ENCODE measurements at places on chromosomes 6 and 20.

DNA sequence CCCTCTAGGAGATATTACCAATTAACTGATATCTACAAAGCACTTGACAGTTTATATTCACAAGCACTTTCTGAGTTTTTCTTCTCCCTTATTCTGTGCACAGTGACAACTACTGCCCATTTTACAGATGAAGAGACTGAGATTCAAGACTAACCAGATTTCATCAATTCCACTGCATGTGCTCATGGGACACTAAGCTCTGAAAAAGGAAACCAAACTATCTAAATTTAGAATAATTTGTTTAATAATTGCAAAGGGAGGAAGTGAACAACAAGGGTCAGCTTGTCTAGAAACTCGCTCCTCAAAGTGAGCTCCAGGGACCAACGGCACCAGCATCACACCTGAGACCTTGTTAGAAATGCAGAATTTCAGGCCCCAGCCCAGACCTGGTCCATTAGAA lies 50.8 kb upstream of the MYLIP start:
- no peak for DNase-seq

DNA sequence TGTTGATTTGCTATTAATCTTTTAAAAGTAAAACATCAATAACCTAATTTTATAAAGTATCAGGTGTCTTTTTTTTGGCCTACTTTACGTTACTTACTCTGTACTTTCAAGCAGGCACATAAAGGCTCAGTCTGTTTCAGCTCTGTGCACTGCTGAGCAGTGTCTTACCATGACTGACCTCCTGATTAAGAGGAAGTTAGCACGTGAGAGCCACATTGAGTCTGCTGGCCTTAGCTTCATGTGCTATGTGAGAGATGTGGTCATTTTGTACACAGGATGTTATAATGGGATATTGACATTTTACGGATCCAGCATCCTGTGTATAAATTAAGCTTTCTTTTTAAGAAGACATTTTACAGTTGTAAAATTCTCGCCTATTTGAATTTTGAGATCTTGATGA lies 31.9 kb downstream of the ARID1B start:
- no peak for DNase-seq

GRCh38 chr20:48690888-48691287 lies 136.9 kb downstream of the PREX1 start:
- no peak for DNase-seq

DNA sequence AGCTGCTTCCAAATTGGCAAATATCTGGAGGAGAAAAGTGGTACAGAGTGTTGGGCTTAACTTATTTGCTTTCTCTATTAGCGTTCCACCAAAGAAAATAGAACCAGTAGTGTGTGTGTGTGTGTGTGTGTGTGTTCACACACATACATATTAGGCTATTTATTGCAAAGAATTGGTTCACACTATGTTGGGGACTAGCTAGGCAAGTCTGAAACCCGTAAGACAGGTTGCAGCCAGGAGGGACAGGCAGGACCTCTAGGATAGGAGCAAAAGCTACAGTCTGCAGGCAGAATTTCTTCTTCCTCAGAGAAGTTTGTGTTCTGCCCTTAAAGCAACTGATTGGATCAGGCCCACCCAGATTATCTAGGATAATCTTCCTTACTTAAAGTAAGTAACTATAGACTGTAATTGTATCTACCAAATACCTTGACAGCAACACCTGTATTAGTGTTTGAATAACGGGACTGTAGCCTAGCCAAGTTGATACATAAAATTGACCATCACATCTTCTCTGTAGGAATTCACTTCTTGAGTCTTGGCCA lies 12.8 kb downstream of the KCTD20 start:
- DNase-seq = no peak

DNA sequence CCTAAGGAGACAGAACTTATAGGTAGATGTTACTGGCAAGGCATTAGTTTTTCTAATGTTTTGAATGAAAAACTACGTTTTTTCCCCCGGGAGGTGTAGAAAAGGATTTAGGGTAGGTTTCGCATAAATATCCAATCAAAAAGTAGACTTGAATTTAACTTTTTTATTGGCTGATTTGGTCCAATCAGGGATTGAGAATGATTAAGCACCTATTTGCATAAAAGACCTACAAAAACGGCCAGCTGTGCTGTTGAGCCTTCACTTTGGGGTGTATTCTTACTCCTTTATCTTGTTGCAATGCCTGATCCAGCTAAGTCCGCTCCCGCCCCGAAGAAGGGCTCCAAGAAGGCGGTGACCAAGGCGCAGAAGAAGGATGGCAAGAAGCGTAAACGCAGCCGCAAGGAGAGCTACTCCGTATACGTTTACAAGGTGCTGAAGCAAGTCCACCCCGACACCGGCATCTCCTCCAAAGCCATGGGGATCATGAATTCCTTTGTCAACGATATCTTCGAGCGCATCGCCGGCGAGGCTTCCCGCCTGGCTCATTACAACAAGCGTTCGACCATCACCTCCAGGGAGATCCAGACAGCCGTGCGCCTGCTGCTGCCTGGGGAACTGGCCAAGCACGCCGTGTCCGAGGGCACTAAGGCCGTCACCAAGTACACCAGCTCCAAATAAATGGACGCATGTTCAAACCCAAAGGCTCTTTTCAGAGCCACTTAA lies 113.5 kb upstream of the BTN3A2 start:
- no peak for DNase-seq

GRCh38 chr6:122790028-122790422 lies 967 bp downstream of the SMPDL3A start:
- DNase-seq = no peak

- no peak for DNase-seq
Measured at GRCh38 chr20:33896509-33896908, 85.4 kb downstream of the CHMP4B start.

- no peak for DNase-seq
Measured at GRCh38 chr6:16718356-16718755, 42.9 kb downstream of the ATXN1 start.

DNA sequence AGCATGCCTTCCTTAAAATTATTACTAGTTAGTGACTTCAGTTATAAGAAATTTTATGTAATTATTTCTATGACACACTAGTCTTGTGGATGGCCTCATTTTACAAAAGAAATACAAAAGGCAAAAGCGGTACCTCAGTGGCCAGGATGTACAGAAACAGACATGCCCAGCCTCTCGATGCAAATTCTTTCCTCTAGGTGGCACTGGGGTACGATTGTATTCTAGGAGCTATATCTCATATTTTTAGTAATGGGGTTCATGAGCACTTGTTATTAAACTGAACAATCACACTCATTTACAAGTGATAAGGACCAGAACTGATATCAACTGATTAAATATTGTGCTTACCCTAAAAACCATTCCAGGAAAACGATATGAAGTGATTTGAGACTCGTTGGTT lies 59.8 kb downstream of the SOD2 start:
- DNase-seq = no peak

GRCh38 chr20:41173161-41173721 lies 35.9 kb downstream of the PLCG1 start:
- peak; percentile 56 for DNase-seq

GRCh38 chr20:55143601-55144000 lies 668.2 kb downstream of the DOK5 start:
- no peak for DNase-seq

GRCh38 chr6:105069821-105070445 lies 109.9 kb downstream of the POPDC3 start:
- DNase-seq = no peak

- no peak for DNase-seq
Measured at GRCh38 chr6:49087369-49087768, 375.7 kb downstream of the MMUT start.

DNA sequence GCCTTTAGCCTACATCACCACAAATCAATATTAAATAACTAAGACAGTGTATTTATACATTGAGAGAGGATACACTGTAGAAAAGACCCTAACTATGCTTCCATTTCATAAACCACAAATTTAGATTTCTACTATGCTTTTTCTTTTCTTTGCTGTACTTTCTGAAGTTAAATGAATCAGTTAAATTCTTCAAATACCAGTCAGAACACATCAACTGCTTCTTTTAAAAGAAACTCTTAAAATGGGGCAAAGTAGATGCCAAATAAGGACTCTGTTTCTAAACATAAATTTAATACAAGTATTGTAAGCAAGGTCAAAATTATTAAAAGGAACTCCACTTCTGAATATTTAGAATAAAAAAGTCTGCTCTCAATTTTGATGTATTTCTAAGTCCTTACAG lies 76.9 kb downstream of the GMDS start:
- no peak for DNase-seq

DNA sequence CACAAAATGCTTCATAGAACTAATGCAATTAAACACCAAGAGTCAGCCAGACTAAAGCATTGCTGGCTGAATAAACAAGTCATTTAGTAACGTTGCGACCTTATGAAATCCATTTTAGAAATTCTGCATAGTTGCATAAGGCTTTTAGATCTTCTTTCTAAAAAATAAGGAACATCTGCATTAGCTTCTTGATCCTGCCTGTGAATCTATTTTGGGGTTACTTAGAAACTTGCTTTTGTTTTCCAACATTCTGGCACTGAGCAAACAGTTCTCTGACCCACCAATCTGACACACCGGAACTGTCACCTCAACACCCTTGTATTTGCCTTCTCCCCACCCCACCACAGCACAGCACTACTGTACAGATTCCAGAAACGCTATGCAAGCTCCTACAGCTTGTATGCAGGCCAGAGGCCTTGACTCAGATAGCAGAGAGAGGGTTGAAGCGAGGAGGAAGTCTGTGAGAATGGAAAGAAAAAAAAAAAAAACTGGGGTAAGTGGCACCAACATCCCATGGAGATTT lies 55.0 kb downstream of the KIF13A start:
- no peak for DNase-seq

DNA sequence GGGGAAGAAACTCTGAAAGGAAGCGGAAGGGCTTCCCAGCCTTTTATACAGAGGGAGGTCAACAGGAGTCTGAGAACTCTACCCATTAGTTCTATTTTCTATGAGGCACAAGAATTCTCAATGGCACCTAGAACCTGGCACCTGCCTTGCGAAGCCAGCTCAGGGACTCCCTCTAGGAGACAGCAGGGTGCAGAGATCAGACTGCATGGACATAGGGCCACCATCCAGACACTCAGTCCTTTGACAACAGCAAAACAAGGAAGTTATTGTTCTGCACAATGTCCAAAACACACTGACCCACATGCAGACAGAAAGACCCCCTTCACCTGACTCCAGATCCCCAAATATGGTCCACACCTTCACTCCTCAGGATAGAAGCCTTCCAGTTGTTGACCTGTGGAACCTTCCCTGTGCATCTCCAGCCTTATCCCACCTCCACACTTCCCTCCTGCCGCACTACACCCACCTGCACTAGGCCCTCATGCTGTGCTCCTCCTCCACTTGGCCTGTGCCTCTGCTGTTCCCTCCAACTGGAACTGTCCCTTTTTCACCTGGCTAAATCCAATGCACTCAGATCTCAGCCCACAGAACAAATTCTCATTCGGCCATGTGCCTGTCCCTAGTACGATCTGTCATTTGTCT lies 27.8 kb downstream of the ACSS1 start:
- DNase-seq = no peak

DNA sequence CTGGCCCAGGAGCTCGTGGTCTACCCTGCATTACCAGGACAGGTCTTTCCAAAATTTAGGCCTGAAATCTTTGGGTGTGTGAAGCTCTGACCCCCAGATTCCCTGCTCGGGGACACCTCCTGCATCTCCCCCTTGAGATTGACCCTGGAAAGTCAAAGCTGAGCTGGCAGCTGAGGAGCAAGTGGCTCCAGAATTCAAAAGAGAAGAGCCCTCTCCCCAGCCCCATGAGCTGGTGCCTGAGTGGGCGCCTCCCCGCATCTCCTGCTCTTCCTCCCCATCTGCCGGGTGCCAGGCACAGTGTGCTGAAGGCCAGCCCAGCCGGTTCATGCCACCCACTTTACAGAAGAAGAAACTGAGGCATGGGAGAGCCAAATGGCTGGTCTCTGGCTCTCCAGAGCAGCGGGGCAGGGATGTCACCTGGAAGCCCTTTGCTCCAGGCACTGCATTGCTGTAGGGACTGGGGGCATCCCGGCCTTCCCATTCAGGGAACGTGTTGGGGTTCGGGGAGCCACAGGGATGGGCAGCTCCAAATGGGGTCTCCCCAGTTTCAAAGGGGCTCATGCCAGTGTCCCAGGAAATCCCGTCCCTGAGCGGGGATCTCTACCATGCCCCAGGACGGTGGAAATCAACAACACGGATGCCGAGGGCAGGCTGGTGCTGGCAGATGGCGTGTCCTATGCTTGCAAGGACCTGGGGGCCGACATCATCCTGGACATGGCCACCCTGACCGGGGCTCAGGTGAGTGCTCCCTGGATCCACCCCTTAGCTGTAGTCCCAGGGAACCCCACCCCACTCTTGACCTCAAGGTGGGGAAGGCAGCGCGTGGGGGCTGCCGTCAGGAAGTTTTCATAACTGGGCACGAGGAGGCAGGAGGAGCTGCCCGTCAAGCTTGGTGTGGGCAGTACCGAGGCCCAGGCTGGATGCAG lies 20.5 kb downstream of the NPEPL1 start:
- no peak for DNase-seq

DNA sequence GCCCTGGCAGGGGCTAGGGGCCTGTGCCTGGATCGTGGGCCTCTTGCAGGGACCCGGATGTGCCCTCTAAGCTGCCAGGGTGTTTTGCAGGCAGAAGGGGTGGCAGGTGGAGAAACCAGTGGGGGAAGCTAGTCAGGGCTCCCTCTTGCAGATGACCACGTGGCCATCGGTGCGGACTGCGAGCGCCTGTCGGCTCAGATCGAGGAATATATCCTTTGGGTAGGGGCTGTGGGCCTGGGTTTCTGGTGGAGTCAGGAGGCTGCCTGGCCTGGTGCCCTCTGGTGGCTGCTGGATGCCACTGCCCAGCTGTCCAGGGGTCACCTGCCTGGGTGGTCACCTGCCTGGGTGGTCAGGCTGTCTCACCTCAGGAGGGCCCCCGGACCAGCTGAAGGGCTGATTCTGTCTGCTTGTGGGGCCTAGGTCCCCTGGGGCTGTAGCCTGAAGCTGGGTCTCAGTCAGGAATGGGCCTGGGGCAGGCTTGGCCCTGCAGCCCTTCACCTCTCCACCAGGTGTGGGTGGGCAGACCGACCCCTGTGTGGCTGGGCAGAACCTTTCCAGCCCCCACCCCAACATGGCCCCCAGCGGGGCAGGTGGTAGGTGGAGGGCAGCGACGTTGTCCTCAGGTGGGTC lies 6.7 kb downstream of the TCEA2 start:
- DNase-seq = no peak

DNA sequence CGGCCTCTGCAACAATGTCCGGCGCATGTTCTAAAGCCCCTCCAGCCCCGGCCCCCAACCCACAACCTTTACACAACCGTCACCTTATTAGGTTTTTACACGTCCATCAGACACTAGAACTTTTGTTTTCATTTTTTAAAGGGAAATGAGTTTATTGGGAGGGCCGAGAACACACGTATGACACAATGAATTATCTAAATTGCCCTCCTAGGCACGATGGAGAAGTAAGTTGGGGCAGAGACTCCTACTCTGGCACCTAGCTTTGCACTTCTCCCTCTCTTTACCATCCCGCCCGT lies 1.2 kb upstream of the DLL1 start:
- no peak for DNase-seq

DNA sequence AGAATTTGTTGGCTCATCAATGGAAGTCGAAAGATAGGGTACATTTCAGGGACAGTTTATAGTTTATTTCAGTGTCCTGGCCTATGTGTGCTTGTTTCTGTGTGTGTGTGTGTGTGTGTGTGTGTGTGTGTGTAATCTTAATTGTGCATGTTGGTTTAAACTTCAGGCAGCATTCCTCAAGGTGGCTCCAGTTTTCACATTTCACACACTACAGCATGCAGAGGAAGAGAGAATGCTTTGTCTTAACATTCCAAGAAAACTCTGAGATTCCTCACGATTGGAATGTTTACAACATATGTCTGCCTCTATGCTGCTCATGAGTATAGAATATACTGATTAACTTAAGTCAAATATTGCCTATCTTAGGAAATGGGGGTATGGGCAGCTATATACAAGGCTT lies 332.6 kb upstream of the EPHA7 start:
- DNase-seq = no peak
